ENCODE measurements at places on chromosomes 7 and 10.

DNA sequence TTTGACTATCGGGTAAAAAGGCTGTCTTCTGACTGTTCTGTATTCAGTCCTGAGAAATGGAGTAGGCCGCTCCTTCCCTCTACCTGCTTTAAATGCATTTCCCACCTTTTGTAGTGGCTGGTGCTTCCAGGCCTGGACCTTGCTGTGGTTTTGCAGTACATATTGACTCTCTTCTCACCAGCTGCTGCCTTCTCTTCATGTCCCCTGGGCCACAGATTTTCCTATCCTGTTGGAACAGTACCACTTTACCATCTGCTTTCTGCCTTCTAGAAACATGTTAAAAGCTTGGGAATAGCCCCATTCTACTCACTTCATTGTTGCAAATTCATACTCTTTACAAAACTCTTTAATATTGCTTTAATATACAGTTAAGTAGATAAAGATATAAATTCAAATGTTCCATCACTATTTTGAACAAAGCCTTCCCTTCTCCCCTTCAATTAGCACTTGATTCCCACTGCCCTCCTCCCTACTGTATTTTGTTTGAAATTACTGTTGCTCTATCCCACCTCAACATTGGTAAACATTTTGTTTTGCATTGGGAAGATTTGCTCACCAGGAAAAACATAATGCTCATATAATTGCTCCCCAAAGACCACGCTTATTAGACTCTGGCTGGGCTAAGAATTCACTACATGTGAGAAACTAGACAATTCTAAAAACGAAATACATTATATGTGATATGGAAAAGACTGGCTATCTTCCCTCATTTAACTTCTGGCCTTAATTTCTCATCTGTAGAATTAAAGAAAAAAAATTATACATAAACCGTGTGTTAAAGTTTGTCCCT lies 17.3 kb upstream of the SEMA3C start:
- no peak for DNase-seq

DNA sequence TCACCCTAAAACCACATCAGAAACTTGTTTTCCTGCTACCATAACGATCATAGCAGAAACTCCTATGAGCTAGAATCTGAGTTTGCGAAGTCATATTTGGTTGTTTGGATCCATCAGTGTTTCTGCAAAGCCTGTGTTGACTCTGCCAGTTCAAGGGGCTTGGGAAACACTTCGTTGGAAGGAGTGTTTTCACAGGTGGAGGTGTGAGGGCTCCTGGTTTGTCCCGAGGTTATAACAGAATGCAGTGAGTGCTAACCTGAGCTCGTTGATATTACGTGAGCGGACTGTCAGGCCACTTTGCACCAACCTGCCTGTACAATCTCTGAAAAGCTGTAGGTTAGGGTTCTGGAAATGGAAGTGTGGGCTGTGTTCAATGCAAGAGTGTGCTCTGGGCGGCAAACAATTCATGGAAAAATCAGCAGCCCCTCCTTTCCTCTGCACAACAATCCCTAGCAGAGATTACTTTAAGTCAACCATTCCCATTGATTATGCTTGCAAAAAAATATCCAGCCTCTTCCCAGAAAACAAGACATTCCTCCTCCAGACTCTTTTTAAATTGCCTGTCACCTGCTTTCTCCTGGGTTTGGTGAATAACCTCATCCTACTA lies 622.0 kb downstream of the TYW1 start:
- no peak for DNase-seq

- no peak for DNase-seq
Observed at GRCh38 chr7:84302949-84303348, 108.4 kb upstream of the SEMA3A start.

- no peak for DNase-seq
Observed at GRCh38 chr7:138066954-138067394, 9.3 kb upstream of the AKR1D1 start.

GRCh38 chr7:80273327-80273726 lies 138.7 kb downstream of the GNAI1 start:
- DNase-seq = no peak

All from activated T-helper 1 cell treated with anti-CD3 and anti-CD28 coated beads, Interleukin-2, amount 50 U/mL, for 16 hours (primary cell).